NCI-H1930 (cell line): ENCODE measurements at places on chromosomes 4 and X.
A peak's percentile ranks its signal among the peaks of the same experiment; 100 is the strongest.

- no peak for DNase-seq
Measured at GRCh38 chrX:9475984-9476383, 11.1 kb downstream of the TBL1X start.

- peak; percentile 1 for DNase-seq
Measured at GRCh38 chrX:41275661-41276609, 58.0 kb upstream of the DDX3X start.

DNA sequence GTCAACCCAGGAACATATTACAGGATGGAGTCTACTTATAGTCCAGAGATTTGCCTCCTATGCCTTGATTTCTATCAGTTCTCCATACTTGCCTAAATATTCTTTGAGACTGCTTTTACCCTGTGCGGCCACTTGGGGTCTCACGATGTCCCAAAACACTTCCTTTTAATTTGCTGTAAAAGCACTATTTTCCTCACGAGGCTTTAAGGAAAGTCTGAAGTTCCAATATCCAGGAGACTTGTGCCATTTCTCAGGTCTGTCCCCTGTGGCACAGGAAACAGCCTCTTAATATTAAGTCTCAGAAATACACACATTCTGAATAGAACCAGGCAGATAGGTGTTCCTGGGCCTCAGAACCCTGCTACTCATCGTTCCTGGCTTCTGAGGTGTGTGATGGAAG lies 142.9 kb downstream of the TMEM164 start:
- no peak for DNase-seq

DNA sequence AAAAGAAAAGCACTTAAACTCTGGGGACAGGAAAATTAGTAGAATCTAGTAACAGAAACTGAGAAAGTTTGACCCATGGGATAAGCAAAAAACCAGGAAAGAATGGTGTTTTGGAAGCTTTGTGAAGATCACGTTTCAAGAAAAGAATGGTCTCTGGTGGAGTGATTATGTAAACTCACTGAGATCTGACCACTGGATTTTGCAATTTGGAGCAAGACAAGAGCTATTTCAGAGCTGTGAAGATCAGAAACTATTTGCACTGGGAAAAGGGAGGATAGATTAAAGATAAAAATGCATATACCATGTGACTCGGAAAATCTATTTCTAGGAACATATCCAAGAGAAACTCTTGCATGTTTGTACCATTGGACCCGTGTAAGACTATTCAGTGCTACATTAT lies 4.3 kb downstream of the TMPRSS11D start:
- no peak for DNase-seq

DNA sequence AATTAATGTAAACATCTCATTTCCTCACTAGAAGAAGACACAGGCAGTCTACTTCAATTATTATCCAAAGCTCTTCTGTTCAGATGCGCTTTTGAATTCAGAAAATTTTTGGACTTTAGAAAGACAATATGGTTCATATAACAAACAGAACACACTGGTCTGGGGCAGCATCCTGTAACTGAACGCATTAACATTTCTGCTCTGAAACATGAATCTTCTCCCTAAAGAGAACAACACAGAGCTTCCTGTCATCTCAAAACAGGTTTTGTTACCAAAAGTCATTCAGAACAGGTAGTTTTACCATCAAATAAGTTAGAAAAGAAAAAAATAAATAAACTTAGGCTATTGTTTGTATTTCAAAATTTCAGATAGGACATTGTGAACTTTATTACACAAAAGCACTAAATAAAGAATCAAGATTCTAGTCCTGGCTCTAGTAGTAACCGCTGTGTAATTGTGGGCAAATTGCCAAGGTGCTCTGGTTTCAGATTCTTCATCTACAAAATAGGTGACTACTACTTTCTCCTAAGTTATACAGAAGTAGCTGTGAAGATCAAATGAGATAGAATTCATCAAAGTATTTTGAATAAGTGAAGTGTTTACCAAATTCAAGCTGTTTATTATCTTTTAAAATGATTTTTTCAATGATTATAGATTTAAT lies 252.3 kb upstream of the RASGEF1B start:
- DNase-seq, result no peak

GRCh38 chrX:141619336-141619735 lies 29.8 kb downstream of the SPANXA2 start:
- DNase-seq, result no peak

GRCh38 chrX:2504706-2505332 lies 4.0 kb upstream of the DHRSX start:
- no peak for DNase-seq

- DNase-seq, result no peak
Measured at GRCh38 chrX:128464116-128464515, 411.9 kb upstream of the ACTRT1 start.

DNA sequence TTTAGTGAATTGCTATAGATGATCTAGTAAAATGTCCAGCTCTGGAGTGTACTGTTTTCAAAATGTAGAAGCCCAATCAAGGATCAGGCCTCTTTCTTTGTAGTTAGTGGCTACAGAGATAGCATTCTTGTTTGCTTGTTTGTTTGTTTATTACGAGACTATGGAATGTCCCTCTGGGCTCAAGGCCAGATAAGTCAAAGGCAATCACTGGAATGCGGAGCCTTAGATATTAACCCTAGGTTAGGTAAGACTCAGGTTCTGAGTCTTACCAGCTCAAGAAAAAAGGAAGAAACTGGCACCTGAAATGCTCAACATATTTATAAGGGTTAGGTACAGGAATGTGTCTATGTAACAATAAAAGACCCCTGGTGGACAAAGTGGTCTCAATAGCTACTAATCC lies 261.5 kb downstream of the SLC7A11 start:
- no peak for DNase-seq

DNA sequence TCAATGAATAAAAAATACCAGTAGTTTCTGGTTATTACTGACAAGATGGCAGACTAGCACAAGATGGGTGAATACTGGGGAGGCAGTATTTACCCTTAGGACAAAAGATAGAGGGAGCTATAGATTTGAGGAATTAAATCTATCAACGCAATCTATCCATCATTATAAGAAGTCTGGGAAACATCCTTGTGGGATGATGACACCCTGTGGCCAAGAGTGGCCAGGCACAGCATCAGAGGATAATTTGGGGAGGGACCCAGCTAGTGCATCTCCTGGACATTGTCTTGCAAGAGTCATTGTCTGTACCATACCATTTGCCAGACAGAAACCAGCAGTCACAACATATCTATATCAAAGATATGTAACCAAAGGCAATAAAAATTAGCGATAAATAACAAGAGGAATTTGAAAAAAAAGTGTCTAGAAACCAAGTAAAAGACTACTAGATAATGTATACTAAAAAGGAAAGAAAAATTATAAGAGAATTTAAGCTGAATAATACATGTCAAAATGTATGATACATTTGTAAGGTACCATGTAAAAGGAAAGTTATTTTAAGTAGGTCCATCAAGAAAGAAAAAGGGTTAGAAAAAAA lies 22.9 kb downstream of the KCTD8 start:
- DNase-seq, result peak; percentile 1

- DNase-seq, result no peak
Measured at GRCh38 chr4:38610966-38611431, 53.0 kb upstream of the KLF3 start.
